ENCODE measurements at places on chromosomes 13 and 19.
A peak's percentile ranks its signal among the peaks of the same experiment; 100 is the strongest.

DNA sequence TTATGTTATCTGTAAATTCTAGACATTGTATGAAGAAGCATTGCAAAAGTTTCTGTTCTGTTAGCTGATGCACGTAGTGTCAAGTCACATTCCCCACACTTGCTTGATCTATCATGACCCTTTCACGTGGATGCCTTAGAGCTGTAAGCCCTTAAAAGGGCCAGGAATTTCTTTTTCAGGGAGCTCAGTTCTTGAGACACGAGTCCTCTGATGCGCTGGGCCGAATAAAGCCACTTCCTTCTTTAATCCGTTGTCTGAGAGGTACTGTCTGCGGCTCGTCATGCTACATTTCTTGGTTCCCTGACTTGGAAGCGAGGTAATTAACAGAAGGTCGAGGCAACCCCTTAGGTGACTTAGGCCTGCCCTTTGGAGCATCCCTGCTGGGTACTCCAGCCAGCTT lies 5.8 kb downstream of the ZNF816 start:
- DNase-seq = no peak

- DNase-seq = no peak
These were observed 51.9 kb downstream of the DOCK9 start for GRCh38 chr13:98925949-98926348.

- no peak for DNase-seq
These were observed 32.3 kb downstream of the HSPH1 start for GRCh38 chr13:31129419-31129818.

- no peak for DNase-seq
These were observed 6.6 kb upstream of the GADD45B start for GRCh38 chr19:2469102-2469914.

DNA sequence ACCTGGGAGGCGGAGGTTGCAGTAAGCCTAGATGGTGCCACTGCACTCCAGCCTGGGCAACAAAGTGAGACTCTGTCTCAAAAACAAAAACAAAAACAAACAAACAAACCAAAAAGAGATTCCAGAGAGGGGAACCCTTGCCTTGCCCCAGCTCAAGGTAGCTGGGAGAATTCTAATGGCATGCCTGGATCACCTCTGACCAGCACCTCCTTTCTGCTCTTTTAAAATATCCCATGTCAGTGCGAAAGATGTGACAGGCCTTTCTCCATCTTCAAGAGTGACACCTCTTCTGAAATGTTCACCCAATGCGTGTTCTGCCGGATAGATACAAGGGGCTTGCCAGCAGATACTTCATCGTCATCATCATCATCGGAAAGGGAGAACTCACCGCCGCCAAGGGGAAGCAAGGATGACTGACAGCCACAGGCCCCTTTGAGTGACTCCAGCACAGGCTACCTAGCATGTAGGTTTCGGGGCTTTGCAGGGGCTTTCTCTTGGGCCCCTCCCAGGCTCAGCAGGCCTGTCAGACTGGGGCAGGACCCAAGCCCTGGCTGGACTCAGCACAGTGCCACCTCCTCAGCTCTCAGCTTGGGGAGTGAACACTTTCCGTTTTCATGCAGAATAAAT lies 18.9 kb upstream of the LRP3 start:
- DNase-seq = no peak

GRCh38 chr13:59674616-59675015 lies 489.1 kb downstream of the DIAPH3 start:
- no peak for DNase-seq

- no peak for DNase-seq
These were observed 540.6 kb upstream of the HTR2A start for GRCh38 chr13:47437406-47437805.

- no peak for DNase-seq
These were observed 6.0 kb downstream of the ZBTB7A start for GRCh38 chr19:4060621-4061177.

- peak; percentile 98 for DNase-seq
These were observed 12.2 kb upstream of the BCAM start for GRCh38 chr19:44796701-44797115.

DNA sequence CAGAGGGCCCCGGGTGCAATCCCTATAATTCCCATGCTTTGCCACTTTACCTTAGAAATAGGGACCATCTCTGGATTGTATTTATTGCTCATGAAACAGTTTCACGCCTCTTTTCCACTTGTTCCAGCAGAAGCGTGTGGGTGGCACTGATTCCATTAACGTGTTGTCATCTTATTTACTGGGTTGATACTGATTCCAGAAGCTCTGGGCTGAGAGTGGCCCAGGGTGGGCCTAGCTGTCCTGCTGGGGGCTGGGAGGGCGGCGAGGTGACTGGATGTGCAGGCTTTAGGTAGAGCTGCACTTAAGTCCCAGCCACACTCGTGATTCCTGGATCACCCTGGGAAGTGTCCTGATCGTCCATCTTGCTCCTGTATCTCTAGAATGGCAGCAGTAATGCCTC lies 155.0 kb downstream of the TEX29 start:
- DNase-seq = no peak

GRCh38 chr19:43555185-43555770 lies 20.0 kb downstream of the XRCC1 start:
- peak; percentile 63 for DNase-seq

- no peak for DNase-seq
These were observed 124.4 kb downstream of the NALCN start for GRCh38 chr13:101291646-101292515.
